Purkinje cell (primary cell): ENCODE measurements at places on chromosomes 16 and 17. TPM values are rescaled to one million over a fixed set of nuclear protein-coding genes. Genes with fewer than 3 reads are reported as not detected.

The TBC1D3H gene
- polyA plus RNA-seq: 0.18 TPM in 1 of 2 replicates, not detected in the other

The CDH13 gene
- 7.3 TPM in 1 of 2 replicates, not detected in the other for polyA plus RNA-seq

The KRTAP9-8 gene
- polyA plus RNA-seq: not detected in 2 replicates

The SPHK1 gene
- 0.13 and 0.78 TPM in 2 replicates for polyA plus RNA-seq

The GSG1L gene
- 0.16 TPM in 1 of 2 replicates, not detected in the other for polyA plus RNA-seq

The NPW gene
- not detected in 2 replicates for polyA plus RNA-seq

The MPO gene
- polyA plus RNA-seq: 0.52 and 2.9 TPM in 2 replicates

The CFAP119 gene
- 0.87 and 6.6 TPM in 2 replicates for polyA plus RNA-seq

The TBC1D3 gene
- 0.78 TPM in 1 of 2 replicates, not detected in the other for polyA plus RNA-seq
